ENCODE measurements at places on chromosomes 4 and X.

DNA sequence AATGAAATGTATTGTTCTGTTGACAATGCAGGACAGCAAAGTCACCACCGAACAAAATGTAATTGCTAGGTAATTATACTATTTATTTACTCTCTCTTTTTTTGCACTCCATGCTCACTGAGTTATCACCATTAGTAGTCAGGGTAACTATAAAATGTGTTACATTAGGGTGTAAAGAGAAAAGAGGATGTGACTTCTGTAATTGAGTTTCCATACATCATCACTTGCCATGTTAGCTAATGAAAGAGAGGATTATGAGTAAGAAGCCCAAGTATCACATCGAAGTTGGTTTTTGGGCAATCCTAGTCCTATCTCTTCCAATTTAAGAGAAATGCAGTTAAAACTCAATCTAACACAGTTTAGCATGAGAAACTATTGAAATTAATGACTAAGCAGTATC is 7.6 kb downstream of the ZXDA start:
- no peak for DNase-seq

GRCh38 chr4:133866328-133866699 is 335.3 kb downstream of the PABPC4L start:
- DNase-seq, result peak; percentile 4

DNA sequence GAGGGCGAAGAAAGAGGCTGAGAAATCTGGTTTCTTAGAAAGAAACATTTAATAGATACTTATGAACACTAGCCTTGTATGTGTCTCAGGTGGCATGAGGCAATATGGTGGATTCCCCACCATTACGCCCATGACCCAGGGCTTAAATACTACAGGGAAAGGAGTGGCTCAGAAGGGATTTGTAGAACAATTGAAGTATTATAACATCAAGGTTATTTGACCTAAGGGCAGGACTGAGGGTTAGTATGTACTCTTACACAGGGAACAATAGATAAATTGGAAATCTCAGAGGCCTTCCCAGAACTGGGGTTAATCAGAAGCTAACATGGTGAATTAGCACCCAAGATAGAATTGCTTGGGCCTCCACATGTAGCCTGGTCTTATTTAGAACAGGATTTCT is 11.0 kb upstream of the USP46 start:
- no peak for DNase-seq

DNA sequence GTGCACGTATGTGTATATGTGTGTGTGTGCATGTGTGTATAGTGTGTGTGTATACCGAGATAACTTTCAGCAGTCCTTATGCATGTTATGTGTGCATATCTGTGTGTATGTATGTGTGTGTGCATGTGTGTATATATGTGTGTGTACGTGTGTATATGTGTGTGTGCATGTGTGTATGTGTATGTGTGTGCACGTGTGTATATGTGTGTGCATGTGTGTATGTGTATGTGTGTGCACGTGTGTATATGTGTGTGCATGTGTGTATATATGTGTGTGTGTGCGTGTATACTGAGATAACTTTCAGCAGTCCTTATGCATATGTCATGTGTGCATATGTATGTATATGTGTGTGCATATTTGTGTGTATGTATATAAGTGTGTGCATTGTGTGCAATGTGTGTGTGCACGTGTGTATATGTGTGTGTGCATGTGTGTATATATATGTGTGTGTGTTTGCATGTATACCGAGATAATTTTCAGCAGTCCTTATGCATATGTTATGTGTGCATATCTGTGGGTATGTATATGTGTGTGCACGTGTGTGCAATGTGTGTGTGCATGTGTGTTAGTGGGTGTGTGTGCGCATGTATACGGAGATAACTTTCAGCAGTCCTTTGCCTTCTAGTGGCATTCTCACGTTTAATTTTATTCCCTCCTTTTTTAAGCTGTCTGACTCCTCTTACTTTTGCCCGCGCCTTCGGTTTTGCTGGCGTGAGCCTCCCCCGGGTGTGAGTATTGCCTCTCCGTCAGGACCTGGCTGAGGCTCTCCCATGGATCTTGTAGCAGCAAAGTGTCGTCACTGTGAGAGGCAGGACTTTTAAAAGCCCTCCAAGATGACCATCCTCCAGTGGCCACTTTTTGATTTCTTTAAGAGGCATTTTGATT is 99.6 kb upstream of the SHOX start:
- no peak for DNase-seq

GRCh38 chr4:109719604-109720003 is 10.3 kb downstream of the PLA2G12A start:
- DNase-seq, result no peak

DNA sequence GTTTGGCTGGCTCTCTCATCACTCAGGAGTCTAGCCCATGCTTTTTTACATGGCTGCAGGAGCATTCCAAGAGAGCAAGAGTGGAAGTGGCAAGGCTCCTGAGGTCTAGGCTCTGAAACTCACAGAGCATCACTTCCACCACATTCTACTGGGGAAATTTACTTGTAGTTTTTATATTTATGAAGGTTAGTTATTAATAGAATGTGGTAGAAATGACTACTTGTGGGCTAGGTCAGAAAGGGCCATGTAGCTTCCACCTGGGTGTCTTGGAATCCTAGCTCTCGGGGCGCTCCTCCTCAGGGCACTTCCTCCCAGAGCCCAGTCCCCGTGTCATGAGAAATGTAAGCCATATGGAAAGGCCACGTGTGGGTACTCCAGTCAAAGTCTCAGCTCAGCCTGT is 127.0 kb upstream of the CASK start:
- DNase-seq, result no peak

- peak; percentile 44 for DNase-seq
These were observed 67.2 kb upstream of the CAMK2D start for GRCh38 chr4:113828702-113829101.

- no peak for DNase-seq
These were observed 525 bp upstream of the CISD2 start for GRCh38 chr4:102868153-102868780.

- peak; percentile 62 for DNase-seq
These were observed 95.9 kb upstream of the RPS6KA3 start for GRCh38 chrX:20362268-20363267.

DNA sequence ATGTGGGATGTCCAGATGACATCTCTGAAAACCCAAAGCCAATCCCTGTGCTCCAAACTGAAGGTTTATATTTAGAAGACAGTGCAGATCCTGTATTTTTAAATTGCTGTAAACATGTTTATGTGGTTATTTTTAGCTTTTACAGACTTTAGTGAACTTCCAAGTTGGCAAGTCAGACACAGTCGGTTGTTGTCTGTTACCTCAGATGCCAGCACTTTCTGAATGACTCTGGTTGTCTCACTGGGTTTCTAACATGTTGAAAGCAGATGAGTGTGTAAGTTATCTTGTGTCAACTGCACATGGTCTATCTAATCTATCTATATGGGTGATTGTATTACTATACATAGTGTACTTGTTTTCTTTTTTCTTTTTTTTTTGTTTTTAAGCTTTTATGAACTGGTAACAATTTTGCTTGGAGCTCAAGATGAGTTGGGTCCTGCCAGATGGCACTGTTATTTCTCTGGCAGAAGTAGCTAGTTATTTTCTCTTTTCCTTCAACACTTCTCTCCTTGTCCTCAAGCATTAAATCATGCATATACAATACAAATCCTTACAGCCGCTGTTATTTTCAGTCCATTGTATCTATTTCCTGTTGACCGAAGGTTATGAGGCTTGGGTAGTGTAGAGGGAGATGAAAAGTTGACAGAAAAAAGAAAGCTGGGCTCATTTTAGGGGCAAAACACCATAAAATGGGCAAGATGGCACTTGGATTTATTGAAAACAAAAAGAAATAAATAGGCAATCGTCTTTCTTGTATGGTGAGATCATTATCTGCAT is 66.3 kb downstream of the GAB1 start:
- DNase-seq, result no peak

DNA sequence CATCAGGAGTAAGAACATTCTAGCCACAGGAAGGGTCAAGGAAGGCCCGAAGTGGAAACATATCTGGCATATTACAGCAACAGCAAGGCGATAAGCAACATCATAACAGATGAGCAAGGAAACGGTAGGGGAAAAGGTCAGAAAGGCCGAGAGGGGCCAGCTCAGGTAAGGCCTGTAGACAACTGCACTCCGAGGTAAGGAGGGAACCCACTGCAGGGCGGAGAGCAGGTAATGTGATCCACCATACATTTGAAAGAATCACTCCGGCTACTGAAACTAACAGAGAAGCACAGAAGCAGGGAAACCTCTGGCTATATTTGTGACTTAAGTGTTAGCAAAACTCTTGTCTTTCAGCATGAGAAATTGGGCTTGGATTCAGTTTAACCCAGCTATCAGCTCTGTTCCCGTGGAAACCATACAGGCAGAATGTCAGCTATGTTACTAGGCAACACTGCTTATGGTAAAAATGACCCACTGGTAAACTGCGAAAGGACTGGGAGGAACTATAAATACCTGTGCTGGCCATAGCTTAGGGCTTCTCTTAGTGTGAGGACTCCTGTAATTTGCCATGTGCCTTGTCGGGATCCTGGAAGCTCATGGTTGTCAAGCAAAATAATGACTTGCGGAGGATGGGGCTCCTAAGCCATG is 31.0 kb downstream of the FRYL start:
- no peak for DNase-seq

GRCh38 chrX:17459008-17459611 is 84.1 kb downstream of the NHS start:
- DNase-seq, result peak; percentile 43

DNA sequence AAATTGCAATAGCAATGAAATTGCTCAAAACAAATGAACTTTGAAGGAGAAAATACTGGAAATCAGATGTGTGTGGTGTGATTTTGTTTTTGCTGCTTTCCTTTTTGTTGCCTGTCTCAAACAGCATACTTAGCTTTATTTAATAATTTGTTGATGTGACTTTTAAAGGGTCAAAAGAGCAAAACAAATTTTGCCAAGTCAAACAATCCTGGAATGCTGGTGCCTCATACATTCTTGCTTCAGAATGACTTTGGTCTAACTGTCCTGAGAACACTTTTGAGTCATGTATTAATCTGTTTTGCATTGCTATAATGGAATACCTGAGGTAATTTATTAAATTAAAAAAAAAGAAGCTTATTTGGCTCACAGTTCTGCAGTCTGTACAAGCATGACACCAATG is 3.4 kb downstream of the PF4V1 start:
- peak; percentile 80 for DNase-seq

DNA sequence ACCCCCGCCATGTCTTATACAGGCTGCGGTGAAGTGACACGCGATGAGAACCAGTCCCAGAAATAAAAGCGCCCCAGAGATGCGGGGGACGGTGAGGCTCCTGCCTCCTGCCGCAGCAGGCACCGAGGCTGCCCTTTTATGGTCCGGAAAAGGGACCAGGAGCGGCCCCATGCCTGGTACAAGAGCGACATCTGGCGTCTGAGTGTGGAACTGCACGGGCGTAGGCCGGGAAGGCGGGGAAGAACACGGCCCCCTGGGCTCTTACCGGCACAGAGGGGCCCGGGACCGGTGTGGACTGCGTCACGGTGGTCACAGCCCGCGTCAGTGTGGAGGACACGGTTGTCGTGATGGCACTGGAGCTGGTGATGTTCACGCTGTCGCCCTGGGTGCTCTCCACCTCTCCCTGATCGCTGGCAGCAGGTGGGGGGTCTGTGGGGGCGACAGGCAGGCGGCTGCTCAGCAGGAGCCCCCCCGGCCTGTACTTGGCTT is 8.9 kb upstream of the RENBP start:
- DNase-seq, result peak; percentile 71

DNA sequence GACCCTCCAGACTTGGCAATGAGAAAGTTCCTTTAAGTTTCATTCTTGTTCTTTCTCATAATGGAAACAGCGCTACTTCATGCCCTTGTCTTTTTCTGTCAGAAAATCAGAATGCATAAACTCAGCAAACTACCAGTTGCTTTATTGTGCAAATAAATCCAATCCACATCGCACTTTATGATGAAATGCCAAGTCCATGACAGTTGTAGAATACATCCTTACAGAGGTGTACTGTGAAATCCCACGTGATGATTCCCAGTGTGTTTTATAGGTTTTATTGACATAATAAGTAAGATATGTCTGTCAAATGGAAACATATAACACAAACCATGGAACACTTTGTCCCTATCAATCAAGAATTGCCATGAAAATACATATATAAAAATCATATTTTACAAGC is 295.0 kb downstream of the PCDH7 start:
- DNase-seq, result no peak

DNA sequence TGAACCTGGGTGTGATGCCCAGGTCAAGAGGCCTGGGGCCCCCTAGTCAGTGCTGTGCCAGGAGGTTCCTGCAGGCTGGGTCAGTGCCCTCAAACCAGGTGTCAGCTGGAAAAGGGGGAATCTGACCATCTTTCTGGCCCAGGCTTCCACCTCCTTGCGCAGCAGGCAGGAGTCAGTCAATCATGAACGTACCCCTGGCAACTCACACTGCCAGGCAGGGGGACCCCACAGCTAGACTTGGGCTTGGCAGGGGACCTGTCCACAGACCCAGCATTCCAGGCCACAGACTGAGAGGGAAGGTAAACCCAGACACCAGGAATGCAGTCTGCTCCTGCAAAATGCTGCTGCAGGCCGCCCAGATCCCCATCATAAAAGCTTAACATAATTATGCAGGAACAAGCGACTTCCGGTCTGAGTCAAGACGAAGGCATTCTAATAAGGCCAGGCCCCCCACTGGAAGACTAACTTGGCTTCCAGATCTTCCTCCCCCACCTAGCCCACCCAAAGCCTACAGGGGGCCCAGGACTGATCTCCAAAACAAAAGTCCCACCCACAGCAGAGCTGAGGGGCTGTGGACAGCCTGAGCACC is 156.3 kb downstream of the BCOR start:
- DNase-seq, result peak; percentile 75

DNA sequence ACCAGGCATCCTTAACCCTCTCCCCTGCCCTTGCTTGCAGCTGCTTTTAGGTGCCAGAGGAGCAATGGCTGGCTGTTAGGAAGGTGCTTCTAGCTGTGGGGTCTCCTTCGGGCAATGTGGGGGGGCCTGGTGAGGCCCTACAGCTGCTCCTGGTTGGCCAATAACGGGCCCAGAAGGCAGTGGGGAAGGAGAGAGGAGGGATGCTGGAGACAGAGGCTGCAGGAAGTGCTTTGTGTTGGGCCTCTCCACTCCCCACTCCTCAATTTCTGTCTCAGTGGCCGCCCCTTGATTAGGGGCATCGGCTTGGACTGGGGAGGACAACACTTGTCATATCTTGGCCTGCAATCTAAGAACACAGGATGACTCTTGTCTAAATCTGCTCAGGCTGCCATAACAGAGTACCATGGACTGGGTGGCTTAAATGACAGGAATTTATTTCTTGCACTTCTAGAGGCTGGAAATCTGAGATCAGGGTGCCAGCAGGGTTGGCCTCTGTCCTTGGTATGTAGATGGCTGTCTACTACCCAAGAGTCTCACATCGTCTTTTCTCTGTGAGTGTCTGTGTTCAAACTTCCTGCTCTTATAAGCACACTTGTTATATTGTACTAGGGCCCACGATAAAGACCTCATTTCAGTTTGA is 374.3 kb downstream of the MID1IP1 start:
- DNase-seq, result no peak

DNA sequence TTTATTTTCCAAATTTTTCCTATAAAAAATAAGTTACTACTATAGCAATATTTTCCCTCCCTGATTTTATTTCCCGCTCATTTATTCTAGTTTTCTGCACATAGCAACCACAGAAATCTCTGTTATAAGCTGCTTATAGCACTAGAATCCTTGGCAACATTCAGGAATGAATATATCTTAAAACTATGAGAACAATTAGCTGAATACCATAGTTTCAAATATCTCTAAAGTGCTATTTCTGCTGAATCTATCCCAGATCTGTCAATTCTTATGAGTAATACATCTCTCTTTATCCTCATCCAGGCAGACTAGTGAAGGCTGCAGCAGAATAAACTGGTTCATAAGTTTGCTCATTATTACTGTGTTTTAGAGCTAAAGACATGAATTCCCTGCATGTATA is 622.9 kb upstream of the DIPK2B start:
- DNase-seq, result peak; percentile 41

All from fibroblast of skin of back (primary cell).